ENCODE measurements at places on chromosomes 13 and 19.

GRCh38 chr13:73687087-73687486 lies 447.1 kb downstream of the KLF12 start:
- no peak for DNase-seq

DNA sequence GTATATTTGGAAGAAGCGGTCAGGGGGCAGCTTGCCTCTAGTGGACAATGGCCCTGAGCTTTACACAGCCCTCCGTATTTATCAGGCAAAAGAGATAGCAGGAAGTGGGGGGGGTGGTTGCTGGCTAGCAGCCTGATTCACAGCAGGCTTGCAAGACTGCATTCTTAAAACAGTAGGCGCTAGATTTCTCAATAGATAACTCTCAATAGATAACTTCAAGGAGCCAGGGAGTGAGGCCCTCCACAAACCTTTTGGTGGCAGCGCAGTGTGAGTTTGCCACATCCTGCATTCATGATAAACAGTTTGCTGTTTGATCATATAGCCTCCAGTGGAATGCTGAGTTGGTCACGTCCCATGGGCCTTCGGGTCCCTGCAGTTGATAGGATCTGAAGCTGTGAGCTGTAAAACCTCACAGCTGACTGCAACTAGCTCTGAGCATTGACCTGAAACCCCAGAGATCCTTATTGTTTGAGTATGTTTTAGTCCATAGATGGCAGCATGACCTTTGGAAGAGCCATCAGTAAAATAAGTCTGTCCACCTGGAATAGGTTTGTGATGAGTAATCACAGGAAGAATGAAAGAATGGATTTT lies 12.2 kb downstream of the FPR3 start:
- DNase-seq, result no peak

DNA sequence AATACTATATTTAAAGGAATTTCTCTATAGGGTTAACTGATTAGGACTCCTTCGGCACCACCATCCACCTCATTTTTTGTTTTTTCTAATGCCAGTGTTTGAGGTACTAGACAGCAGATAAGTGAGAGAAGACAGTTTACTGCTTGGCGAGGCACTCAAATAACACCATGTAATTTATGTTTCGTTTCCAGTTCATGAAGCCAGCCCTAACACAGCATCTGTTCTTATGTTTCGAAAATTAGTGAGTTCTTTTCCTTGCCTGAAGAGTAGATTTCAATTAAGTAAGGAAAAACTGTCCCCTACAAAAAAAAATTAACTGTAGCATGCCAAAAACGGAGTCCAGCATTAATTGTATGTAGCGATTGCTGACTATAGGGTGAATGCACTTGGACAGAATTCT lies 409.1 kb downstream of the TBC1D4 start:
- no peak for DNase-seq

GRCh38 chr13:47372751-47373150 lies 475.9 kb upstream of the HTR2A start:
- DNase-seq, result no peak

GRCh38 chr13:94093652-94094315 lies 385.7 kb downstream of the DCT start:
- DNase-seq, result no peak
